Iris pigment epithelial cell (primary cell): ENCODE measurements at places on chromosomes 12 and 14.

DNA sequence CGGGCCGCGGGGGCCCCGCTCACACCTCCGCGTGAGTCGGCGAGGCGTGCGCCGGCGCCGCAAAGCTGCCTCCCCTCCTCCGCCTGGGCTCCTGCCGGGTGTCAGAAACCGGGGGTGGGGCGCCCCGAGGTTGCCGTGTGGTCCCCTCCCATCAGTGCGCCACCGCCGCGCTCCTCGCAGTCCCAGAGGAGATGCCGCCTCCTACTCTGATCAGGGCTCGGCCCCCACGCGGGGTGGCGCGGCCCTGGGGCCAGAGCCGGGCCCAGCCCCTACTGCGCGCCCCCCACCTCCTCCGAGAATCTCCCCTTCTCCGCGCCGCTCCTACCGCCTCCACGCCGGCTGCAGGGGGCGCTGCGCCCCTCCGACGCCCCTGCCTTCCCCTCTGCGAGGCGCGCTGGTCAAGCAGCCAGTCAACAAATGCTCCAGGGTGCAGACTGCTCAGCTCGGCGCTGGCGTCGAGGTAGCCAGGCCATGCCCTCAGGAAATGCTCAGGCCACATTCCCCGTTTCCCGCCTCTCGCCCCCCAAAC lies 467 bp upstream of the JAG2 start:
- DNase-seq: no peak

- DNase-seq: peak; percentile 45
Measured at GRCh38 chr12:46446645-46447044, 74.1 kb upstream of the SLC38A2 start.

- DNase-seq: no peak
Measured at GRCh38 chr12:4153343-4153892, 120.1 kb upstream of the CCND2 start.

- no peak for DNase-seq
Measured at GRCh38 chr12:48934312-48934706, 9.0 kb upstream of the FKBP11 start.

GRCh38 chr12:100249941-100250340 lies 16.9 kb downstream of the DEPDC4 start:
- no peak for DNase-seq

DNA sequence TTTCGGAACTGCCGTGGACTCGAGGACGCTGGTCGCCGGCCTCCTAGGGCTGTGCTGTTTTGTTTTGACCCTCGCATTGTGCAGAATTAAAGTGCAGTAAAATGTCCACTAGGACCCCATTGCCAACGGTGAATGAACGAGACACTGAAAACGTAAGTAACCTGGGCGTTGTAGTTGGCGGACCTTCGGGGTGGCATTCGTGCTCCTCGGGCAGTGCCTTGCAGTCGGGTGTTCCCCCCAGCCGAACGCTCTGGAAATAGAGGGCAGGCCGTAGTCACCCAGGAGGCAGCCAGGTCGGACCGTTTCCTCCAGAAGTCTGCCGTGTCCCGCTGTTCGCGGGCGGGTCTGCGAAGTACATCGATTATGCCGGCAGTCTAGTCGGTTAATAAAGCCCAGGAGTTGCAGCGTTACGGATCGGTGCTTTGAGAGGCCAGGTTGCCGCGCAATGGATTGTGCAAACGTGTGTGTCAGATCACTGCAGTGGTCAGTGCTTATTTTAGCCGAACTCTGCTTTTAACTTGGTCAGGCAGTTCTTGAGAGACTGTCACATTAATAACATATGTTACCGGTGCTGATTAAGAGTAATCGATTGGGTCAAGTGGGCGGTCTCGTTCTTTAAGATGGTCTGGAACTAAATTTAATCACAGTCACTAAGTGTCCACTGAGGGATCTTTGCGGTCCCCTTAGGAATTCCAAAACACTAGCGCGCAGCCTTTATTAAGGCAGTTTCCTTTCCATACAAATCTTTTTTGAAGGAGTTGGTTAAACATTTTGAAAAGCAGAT lies 906 bp downstream of the MARK3 start:
- peak; percentile 55 for DNase-seq

DNA sequence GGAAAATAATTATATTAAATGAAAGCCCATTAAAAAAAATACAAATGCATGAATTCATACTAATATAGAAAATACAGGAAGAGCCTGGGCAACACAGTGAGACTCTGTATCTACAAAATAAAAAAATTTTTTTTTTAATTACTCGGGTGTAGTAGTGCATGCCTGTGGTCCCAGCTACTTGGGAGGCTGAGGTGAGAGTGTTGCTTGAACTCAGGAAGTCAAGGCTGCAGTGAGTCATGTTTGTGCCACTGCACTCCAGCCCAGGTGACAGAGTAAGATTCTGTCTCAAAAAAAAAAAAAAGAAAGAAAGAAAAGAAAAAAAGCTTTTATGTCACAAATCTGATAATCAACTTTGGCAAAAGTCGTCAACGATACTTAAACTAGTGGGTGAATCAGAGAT lies 80.6 kb upstream of the PLEKHA5 start:
- DNase-seq: no peak

DNA sequence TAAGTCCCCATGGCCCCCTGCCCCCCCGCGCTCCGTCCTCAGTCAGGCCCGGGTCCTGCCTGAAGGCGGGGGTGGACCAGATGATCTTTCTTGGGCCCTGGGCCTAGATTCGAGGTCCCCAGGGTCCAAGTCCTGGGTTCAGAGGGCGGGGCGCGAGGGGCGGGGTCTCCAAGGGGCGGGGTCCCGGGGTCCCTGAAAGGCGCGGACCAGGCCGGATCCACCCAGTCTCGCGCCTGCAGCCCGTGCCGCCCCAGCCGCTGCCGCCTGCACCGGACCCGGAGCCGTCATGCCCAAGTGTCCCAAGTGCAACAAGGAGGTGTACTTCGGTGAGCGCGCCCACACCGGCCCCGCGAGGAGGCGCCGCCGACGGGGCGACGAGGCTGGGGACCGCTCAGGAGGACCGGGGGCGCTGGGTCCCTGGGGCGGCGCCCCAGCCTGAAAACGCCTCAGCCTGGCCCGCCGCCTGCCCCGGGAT lies 325 bp downstream of the CRIP1 start:
- DNase-seq: no peak

DNA sequence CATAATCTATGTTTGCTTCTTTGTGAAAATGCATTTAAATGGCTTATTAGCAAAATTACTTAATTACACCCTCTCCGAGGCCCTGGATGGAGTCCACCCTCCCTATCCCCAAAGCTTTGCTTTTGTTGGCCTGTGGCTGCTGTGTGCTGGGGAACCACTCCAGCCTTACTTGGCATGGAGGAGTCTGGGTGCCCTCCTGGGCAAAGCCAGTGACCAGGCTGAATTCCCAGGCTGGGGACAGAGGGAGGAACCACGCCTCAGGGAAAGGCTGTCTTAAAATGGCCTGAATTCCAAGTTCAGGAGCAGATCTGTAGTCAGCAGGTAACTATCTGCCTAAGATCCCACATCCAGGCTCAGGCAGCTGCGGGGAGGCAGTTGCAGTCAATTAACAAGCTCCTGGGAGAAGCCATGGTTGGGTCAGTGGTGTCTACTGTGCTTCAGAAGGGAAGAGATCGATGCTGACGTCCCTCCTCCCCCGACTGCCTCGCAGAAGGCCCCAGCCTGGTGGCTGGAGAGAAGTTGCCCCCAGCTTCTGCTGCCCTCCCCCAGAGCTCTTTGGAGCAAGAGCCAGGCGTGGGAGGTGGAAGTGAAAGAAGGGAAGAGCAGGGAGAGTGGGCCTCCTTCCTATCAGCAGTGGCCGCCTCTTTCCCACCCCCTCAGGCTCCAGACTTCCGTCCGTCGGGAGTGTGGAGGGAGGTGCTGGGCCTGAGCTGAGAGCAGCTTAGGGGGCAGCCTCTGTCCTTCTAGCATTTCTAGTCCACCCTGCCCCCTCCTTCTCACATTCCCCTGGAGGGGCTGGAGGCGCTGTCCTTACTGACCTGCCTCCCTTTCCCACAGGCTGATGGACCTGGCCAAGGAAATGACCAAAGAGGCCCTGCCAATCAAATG lies 11.3 kb downstream of the VASH1 start:
- peak; percentile 65 for DNase-seq
